NCI-H1048 (cell line): ENCODE measurements at places on chromosomes 16 and 17.

GRCh38 chr17:80133626-80133970 is 13.3 kb downstream of the EIF4A3 start:
- no peak for DNase-seq

DNA sequence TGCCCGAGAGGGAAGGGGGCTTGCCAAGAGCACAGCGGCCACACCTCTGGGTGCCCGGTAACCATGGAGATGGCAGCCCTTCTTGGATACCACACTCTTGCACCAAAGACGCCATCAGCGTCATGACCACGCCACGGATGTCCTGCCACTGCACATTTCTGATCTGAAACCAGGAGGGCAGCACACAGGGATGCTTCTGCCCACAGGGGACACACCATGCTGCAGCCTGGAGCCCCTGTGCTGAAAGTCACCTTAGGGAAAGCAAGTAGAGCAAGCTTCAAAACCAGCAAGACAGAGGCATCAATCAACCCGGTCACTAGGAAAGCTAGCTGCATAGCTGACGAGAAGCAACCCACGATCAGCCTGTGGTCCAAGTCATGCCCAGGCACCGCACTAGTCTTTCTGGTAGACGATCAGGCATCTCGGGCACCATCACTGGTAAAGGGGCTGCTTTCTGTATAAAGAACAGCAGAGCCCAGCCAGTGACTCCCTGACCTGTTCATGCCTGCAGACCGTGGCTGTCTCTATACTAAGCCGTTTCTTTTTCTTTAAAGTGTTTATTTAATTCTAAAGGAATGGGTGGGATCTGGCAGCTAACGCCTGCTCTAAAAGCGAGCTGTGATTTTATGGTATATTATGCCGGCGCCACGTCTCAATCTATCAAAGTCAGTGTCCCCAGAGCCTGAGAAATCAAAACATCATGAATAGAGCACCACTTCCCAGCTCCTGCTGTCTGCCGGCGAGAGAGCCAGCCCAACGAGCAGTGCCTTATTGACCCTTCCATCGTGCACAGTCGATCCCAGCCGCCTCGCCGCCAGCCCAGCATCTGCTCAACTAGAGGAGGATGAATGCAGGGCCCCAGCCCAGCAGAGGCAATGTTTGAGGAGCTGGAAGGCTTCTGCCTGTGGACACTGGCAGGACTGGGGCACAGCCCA is 244.7 kb downstream of the RBFOX3 start:
- DNase-seq = no peak

DNA sequence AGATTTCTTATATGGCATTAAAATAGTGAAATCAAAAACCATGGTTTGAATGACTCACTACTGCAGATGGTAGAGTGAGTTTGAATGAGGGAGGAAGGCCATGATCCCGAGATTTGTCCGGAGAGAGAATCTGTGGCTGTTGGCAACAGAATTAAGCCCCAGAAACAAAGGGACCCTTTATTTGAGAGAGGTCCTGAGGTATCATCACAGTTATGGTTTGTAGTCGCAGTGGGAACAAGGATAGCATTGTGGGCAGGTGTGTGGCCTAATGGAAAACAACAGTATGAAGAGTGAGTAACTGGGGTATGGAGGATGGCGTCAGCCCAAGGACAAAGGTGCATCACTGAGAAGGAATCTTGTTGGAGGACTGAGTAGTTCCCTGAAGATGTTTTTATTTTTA is 8.5 kb upstream of the ZFP3 start:
- no peak for DNase-seq

- DNase-seq = no peak
Observed at GRCh38 chr17:75219815-75220214, 14.3 kb downstream of the NUP85 start.

DNA sequence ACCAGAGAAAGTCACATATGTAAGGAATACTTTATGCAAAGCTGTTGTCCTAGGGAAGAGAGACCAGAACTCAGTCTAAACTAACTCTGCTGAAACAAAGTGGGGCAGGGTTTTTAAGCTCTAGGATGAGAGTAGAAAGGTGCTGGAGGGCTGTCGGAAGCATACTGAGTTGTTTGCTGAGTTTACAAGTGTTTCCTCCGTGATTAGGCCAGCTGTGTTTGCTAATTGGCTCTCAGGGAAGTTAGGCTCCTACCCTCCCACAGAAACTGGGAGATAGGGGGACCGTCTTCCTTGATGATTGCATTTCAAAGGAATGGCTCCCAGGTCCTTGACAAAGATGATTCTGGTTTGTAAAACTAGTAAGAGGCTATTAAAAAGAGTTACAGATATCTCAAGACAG is 24.4 kb upstream of the CRYM start:
- DNase-seq = no peak

- no peak for DNase-seq
Observed at GRCh38 chr17:30928584-30928983, 6.8 kb downstream of the ADAP2 start.

GRCh38 chr16:66746048-66746447 is 5.4 kb downstream of the DYNC1LI2 start:
- DNase-seq = no peak

DNA sequence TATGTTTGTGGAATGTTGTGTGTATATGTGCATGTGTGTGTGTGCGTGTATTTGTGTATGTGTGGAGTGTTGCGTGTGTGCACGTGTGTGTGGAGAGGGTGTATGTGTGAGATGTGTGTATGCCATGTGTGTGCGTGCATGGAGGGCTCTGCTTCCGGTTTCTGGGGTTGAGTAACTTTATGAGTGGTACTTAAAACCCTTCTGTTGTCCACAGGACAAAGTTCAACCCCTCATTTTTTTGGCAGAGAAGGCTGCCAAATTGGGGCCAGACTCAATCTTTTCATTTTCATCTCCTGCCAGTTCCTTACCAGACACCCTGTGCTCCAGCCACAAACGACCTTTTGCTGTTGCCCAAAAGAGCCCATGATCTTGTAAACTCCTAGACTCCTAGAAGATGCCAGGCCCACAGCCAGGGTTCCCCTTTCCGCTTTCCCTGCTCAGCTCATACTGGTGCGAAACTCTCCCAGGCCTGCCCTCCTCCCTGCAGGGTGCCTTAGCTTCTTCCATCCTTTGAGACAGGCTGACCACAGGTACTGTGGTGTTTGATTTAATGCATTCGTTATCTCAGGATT is 100.2 kb downstream of the CMIP start:
- no peak for DNase-seq

GRCh38 chr16:61098505-61098904 is 937.7 kb downstream of the CDH8 start:
- no peak for DNase-seq

DNA sequence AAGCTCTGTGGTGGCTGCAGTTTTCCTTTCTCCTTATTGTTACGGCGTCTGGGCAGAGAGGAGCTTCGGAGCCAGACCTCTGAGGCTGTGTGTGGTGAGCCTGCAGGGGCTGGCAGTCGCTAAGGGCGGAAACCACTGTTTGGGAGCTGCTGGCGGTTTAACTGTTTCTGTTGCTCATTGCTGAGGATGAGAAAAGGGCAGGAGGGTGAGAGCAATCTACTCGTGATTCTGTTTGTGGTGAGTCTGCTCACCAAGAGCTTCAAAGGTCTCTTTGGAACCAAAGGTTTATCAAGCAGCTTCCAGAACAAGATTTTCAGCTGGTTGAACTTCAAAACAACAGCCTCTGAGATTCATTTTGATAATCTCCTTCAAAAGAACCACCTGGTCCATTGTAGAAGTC is 143.9 kb downstream of the ANKFN1 start:
- no peak for DNase-seq

DNA sequence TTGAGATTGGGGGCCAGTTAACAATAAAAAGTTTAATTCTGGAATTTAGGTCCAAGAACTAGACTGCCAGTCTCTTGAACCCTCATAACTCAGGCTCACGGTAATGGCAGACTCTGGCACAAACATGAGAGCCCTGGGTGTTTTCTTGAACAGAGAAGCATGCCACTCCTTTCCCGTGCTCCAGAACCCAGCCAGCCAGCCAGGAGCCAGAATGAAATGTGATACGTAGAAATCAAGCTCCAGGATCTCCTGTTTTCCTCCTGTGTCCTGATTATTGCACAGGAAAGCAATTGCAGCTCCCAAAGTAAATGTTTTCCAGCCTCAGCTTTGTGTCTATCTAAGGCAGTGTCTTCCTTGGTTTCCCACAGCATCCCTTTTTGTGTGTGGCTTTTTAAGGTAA is 46.2 kb upstream of the NOL11 start:
- DNase-seq = no peak

GRCh38 chr17:29566473-29567303 is at the start of gene ABHD15:
TSS of gene ABHD15 (minus strand) at chr17:29567037. CDS start at chr17:29566966, 71 bp downstream.
- DNase-seq = no peak

GRCh38 chr17:57496382-57496781 is 240.1 kb downstream of the MSI2 start:
- no peak for DNase-seq

- no peak for DNase-seq
Observed at GRCh38 chr16:14436401-14436955, 193.6 kb downstream of the PARN start.

- DNase-seq = no peak
Observed at GRCh38 chr16:81505011-81505661, 60.5 kb downstream of the CMIP start.

GRCh38 chr16:1408171-1408837 is 6.2 kb downstream of the UNKL start:
- peak; percentile 28 for DNase-seq

DNA sequence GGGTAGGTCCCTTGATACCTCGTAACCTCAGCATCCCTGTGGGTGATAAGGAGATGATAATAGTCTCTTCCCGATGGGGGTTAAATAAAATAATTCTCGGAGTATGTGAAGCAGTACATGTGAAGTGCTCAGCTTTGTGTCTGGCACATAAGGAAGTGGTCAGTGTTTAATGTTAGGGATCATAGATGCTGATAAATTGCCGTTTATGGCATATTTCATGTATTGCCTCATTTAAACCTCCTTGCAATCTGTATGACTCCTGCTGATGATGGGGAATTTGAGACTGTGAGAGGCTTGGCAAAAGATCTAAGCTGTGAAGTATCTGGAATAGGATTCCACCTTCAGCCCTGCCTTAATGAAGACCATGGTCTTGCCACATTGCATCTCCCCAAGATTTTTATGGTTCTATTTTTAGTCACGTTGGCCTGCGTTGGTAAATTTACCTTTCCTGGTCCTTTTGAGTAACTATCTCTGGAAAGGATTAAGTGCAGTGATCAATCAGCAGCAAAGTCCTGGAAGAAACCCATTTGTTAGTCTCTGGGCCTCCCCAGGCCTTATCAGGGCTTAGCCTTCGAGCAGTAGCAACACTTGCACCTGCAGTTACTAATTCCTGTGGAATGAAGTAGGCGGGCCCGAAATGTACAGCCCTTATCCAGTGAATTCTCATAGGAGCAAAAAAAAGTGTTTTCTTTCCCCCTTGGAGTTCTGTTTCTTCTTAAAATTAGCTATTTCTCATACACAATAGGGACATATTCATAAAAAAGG is 144.9 kb downstream of the WWOX start:
- no peak for DNase-seq

DNA sequence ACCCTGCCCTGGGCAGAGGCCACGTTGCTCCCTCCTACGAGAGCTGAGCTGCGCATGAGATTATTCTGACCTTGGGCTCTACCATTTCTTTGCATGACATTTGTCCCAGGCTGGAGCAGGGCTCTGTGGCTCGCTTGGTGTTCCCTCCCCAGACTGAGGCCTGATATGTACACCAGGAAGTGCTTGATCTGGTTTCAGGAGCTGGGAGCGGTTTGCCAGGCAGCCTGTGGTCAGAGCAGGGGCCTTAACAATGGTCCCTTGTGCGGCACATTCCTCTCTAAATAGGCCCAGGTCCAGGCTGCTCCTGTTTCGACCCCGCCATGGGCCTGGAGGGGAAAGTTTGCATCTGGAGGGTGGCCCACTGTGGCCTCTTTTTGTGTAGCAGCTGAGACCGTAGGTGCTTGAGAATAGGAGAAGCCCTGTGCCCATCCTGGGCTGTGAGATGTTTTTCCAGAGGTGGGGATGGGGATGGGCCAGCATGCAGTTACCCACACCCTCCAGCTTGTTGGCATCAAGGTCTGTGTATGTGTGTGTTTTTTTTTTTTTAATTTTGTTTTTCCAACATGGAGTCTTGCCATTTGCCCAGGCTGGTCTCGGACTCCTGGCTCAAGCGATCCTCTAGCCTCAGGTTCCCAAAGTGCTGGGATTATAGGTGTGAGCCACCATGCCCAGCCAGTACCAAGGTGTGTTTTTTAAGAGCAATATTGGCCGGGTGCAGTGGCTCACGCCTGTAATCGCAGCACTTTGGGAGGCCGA is 253.9 kb downstream of the SEC14L1 start:
- no peak for DNase-seq

GRCh38 chr16:66596986-66597848 is 7.3 kb upstream of the CMTM3 start:
- DNase-seq = no peak

DNA sequence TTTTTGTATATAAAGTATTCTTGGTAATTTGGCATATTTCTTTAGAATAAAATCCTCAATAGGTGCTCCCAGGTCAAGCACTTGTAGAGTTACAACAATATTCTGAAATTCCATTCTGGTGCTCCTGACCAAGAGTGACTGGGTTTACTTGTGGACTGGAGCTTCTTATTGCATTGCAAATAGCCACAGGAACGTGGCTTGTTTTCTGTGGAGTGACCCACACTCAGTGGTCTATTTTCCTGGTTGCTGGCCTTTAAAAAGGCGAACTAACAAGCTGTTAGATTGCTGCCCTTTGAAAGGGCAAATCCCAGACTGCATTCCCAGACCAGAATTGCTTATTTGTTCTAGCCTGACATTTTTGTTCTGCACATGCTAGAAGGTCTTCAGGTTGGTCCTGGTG is 658.8 kb upstream of the GOT2 start:
- no peak for DNase-seq

GRCh38 chr17:54948380-54948779 is 20.1 kb downstream of the COX11 start:
- DNase-seq = no peak

- DNase-seq = no peak
Observed at GRCh38 chr17:81959362-81960129, 1.4 kb downstream of the NOTUM start.

DNA sequence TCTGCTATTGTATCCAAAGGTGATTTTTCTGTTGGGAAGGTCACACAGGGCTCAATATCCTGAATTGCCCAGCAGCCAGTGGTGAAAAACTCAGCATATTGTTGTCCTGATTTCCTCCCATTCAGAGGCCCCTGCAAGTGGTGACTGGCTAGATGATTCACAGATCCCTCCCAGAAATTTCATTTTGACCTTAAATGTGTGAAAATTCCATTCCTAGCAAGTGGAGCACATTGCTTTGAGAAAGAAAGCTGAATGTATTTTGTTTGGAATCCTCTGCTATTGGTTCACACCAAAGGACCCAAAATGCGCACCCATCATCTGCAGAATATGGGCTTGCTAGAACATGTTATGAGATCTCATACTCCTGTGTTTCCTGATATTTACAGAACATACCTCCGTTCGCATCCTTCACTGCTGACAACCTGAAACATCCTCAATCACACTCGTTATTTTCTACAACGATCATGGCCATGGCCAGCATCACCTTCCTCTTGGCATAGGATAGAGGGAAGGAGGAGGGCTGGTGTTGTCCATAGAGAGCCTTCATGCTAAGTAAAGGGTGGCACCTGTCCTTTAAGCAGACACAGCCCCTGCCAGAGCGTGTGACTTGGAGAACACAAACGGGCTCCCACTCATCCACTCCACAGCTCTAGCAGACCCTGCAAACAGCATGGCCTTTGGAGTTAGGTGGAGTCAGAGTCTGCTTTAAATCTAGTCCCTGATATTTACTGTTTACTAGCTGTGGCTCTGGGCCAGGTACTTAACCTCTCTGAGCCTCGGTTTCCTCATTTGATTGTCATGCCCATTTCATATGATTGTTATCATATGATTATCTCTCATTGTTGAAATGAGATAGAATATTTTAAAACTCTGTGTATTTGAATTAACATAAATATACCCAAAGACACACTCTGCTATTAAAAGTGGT is 30.4 kb upstream of the NFAT5 start:
- DNase-seq = no peak
